ENCODE measurements at places on chromosomes 2 and 18. TPM values are rescaled to one million over a fixed set of nuclear protein-coding genes. Genes with fewer than 3 reads are reported as not detected.

DNA sequence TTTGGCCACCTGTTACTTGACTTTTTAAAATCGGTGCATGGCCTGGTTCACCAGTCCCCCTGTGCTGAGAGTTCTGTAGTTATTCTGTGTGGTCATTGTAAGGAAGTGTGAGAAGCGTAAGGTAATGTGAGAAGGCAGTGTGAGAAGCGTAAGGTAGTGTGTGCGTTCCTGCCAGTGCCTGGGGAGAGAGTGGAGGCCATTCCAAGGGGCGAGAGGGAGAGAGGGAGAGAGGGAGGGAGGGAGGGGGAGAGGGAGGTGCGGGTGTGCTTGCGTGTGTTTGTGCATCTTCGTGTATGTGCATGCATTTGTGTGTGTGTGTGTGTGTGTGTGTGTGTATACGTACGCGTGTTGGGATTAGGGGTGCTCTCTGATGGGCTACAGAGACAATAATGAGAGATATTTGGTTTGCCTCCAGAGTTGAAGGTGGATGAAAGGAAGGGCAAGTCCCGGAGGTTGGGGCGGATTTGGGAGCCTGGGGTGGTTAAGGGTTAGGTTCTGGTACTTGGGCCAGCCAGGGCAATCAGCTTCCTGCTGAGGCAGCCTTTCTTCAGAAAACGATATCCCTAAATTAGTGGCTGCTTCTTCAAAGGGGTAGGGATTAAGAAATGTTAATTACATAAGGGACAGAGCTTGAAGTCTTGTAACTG is 53.7 kb downstream of the SGPP2 start:
- H3K27ac ChIP-seq, result no peak overlapping the region
- H3K36me3 ChIP-seq, result no peaks in the 10 kb centered on the region
- no peak for DNase-seq

GRCh38 chr2:157107460-157107859 is 150.0 kb upstream of the GALNT5 start:
- no peak overlapping the region for H3K4me3 ChIP-seq
- H3K27ac ChIP-seq, result no peak overlapping the region
- H3K36me3 ChIP-seq, result no peaks in the 10 kb centered on the region
- no peaks in the 10 kb centered on the region for H3K4me1 ChIP-seq
- no peaks in the 10 kb centered on the region for H3K27me3 ChIP-seq

- no peak for DNase-seq
- peaks cover 15% of the 10 kb centered on the region for H3K36me3 ChIP-seq
- peaks cover 100% of the 10 kb centered on the region for H3K4me1 ChIP-seq
- H3K4me3 ChIP-seq, result no peak overlapping the region
These were observed 35.1 kb downstream of the MAPRE2 start for GRCh38 chr18:35076135-35076924.

- H3K27me3 ChIP-seq, result no peaks in the 10 kb centered on the region
- peaks cover 78% of the 10 kb centered on the region for H3K4me1 ChIP-seq
- H3K4me3 ChIP-seq, result no peak overlapping the region
- no peak for DNase-seq
- H3K36me3 ChIP-seq, result no peaks in the 10 kb centered on the region
- peak overlapping the region; percentile 97 for H3K27ac ChIP-seq
These were observed 84.1 kb downstream of the RBMS1 start for GRCh38 chr2:160409480-160409879.

DNA sequence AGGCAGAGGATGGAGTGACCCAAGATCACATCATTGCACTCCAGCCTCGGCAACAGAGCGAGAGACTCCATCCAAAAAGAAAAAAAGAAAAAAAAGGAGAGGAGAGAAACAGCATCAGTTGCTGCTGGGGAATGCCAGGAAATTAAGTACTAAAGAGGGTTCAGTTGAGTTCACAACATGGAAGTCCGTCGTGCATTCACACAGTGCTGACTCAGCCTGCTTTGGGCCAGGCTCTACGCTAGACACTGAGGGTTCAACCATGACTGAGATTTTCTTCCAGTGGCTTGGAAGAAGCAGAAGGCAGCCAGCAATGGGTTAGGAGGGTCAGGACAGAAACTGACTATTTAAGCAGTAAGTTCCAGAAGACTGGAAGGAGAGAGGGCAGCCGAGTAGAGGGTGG is 108.8 kb downstream of the FMNL2 start:
- no peak for DNase-seq
- no peak overlapping the region for H3K4me3 ChIP-seq
- H3K27me3 ChIP-seq, result no peaks in the 10 kb centered on the region
- H3K4me1 ChIP-seq, result peaks cover 46% of the 10 kb centered on the region
- H3K36me3 ChIP-seq, result no peaks in the 10 kb centered on the region
- no peak overlapping the region for H3K27ac ChIP-seq

DNA sequence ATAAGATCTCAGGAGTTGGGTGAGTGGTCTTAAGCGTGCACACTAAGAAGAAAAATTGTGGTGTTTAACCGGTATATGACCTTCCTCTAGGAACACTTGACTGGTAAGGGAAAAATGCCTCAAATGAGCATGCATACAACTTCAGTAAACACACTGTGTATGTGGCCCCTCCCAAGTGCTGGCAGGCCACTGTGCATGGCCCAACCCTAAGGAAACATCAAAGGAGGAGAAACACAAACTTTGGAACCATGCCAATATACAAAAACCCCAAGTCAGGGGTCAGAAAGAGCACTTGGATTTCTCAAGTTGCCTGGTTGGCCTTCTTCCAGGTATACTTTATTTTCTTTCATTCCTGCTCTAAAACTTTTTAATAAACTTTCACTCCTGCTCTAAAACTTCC is 308.9 kb upstream of the LRRTM4 start:
- DNase-seq, result no peak
- H3K27ac ChIP-seq, result no peak overlapping the region
- H3K4me1 ChIP-seq, result no peaks in the 10 kb centered on the region
- H3K4me3 ChIP-seq, result no peak overlapping the region

- no peaks in the 10 kb centered on the region for H3K36me3 ChIP-seq
- no peaks in the 10 kb centered on the region for H3K27me3 ChIP-seq
- peak within 1 kb of the TSS; percentile 98 for H3K27ac ChIP-seq
- peak within 1 kb of the TSS; percentile 95 for H3K4me3 ChIP-seq
- peak; percentile 94 for DNase-seq
- peaks cover 57% of the 10 kb centered on the region for H3K4me1 ChIP-seq
These were observed at the start of gene NAPG for GRCh38 chr18:10525697-10526560. TSS of gene NAPG (plus strand) at chr18:10526027. CDS start at chr18:10526103, 76 bp downstream.

- no peak for DNase-seq
- H3K4me1 ChIP-seq, result peaks cover 31% of the 10 kb centered on the region
- no peaks in the 10 kb centered on the region for H3K36me3 ChIP-seq
- H3K27me3 ChIP-seq, result no peaks in the 10 kb centered on the region
These were observed 98.2 kb downstream of the BABAM2 start for GRCh38 chr2:27988718-27989117.

GRCh38 chr2:113979191-113980128 is 89.6 kb downstream of the ACTR3 start:
- H3K4me1 ChIP-seq, result no peaks in the 10 kb centered on the region
- H3K4me3 ChIP-seq, result no peak overlapping the region
- DNase-seq, result no peak
- H3K36me3 ChIP-seq, result no peaks in the 10 kb centered on the region
- no peak overlapping the region for H3K27ac ChIP-seq
- no peaks in the 10 kb centered on the region for H3K27me3 ChIP-seq

DNA sequence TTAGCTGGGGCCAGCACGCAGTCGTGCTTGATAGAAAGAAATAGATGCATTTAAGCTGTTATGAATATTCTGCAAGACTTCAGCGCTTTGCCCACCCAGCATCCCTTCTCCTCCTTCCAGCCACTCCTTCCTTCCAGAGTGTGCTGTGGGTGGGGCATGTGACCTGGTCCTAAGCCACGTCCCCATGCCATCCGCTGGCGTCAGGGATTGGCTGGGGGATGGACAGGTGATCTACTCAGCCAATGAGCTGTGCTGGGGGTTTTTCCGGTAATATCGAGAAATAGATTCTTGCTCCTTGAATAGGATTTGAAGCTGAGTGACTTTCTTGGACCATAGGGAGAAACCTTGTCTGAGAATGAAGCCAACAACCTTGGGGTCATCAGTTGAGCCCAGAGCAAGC is 4.8 kb upstream of the ZAP70 start:
- no peak overlapping the region for H3K4me3 ChIP-seq
- no peaks in the 10 kb centered on the region for H3K36me3 ChIP-seq
- H3K27me3 ChIP-seq, result peaks cover 4% of the 10 kb centered on the region
- DNase-seq, result no peak
- H3K4me1 ChIP-seq, result peaks cover 17% of the 10 kb centered on the region

DNA sequence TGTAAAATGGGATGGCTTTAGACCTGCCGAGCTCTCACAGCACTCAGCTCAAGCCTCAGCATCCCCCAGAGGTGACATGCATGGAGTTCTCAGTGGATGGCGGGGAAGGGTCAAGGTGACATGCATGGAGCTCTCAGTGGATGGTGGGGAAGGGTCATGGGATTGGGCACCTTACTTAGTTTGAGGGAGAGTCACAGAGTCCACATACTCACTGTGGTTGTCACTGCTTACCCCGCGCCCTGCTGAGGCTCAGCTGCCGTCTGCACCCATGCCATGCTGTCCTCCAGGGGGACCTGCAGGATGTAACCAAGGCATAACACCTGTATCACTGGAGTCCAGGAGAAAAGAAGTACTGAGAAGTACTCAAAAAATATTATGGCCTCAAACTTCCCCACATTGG is 112.2 kb upstream of the TPO start:
- no peak overlapping the region for H3K27ac ChIP-seq
- no peaks in the 10 kb centered on the region for H3K4me1 ChIP-seq
- DNase-seq, result no peak
- H3K27me3 ChIP-seq, result peaks cover 25% of the 10 kb centered on the region

GRCh38 chr2:61363580-61363979 is 107.3 kb downstream of the USP34 start:
- no peak overlapping the region for H3K27ac ChIP-seq
- no peak overlapping the region for H3K4me3 ChIP-seq
- peaks cover 28% of the 10 kb centered on the region for H3K36me3 ChIP-seq
- no peak for DNase-seq

SPATA3 gene
- total RNA-seq, result not detected

HOXD10 gene
- not detected for total RNA-seq

LYPD1 gene
- total RNA-seq, result not detected

LHCGR gene
- 0.16 TPM for total RNA-seq

TCF7L1 gene
- total RNA-seq, result 7.0 TPM
